ENCODE measurements at places on chromosomes 5 and 9.

- no peaks in the 10 kb centered on the region for H3K4me1 ChIP-seq
- no peak for DNase-seq
- H3K27ac ChIP-seq = no peak overlapping the region
- no peaks in the 10 kb centered on the region for H3K27me3 ChIP-seq
- H3K36me3 ChIP-seq = peaks cover 4% of the 10 kb centered on the region
- no peak overlapping the region for H3K4me3 ChIP-seq
Observed at GRCh38 chr9:95107976-95108375, 209.5 kb downstream of the FANCC start.

DNA sequence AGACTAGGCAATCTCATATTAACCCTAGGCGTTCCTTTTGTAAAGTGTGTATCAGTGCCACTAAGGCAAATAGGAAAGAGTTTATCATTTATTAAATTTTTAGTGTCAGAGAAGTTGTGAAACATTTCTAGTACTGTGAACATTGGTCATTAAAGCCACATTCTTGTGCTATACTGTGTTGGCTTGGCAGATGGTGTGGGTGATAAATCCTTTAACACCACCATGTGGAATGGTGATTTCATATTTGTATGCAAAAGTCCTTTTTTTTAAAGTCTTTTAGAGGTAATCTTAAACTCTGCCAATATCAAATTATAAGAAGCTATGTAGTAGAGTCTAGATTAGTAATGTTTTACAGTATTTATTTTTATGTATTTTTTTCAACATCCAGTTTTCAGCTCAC lies 18.1 kb downstream of the SLC12A2 start:
- no peaks in the 10 kb centered on the region for H3K4me1 ChIP-seq
- peaks cover 26% of the 10 kb centered on the region for H3K36me3 ChIP-seq
- H3K27me3 ChIP-seq = no peaks in the 10 kb centered on the region
- no peak for DNase-seq

DNA sequence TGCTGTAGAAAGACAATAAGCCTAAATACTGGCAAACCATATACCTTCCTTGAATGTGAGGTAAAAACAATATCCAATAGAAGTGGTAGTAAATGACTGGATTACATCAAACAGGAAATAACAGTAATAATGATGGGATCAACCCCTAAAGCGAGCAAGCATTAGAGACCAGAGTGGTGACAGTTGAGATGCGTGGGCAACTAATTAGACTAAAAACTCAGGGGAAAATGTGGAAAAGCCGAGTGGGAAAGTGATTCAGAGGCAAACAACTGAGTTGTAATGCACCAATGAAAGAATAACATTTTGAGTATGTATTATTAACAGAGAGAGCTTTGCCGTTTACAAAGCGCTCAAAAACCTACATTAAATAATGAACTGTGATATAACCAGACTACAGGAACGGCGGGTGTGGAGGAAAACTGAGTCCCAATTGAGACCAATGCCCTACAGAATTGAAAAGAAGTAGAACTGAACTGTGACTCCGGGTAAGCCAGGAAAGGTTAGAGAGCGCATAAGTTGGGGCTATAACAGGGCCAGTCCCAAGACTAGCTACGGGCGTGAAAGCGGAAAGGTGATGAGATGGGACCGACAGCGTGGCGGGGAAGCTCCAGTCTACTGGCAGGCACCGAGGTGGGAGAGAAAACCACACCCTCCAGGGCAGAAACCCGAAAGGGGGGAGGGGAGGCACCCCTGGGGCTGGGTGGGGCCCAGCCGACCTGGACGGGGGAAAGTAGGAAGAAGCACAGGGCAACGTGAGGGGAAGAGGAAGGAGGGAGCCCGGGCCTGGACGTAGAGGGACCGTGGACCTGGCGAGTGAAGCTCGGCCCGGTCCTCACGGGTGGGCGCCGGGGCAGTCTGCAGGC lies 592 bp downstream of the UBAP2 start:
- H3K27ac ChIP-seq = peak overlapping the region; percentile 98
- H3K4me1 ChIP-seq = peaks cover 37% of the 10 kb centered on the region
- no peaks in the 10 kb centered on the region for H3K27me3 ChIP-seq
- peak overlapping the region; percentile 91 for H3K4me3 ChIP-seq
- H3K36me3 ChIP-seq = peaks cover 11% of the 10 kb centered on the region

- no peak for DNase-seq
- H3K27ac ChIP-seq = no peak overlapping the region
- peaks cover 3% of the 10 kb centered on the region for H3K27me3 ChIP-seq
- H3K4me3 ChIP-seq = no peak overlapping the region
Observed at GRCh38 chr9:19405771-19406170, 3.0 kb upstream of the ACER2 start.

DNA sequence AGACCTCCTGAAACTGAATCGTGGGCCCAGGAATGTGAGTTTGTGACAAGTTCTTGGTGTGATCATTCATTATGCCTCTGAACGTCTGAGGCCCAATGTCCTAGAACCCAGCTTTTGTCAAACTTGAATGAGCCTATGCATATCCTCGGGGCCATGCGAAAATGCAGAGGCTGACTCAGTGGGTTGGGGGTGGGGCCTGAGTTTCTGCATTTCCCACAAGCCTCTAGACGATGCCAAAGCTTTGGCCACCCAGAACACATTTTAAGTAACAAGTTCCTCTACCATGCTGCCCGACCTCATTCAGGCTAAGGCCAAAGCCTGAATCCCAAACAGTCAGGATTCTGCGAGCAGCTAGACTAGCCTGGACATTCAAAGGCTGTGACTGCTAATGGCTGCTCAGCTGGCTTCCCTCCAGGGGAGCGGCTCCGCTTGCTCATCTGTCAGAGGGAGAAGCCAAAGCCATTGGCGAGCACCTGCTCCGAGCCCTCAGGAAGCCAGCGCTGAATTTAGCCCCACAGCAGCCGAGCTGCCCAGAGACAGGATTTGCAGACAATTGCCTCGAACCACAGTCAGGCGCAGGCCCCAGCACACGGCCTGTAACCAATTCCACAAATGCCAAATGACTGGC lies 177.5 kb downstream of the ZDHHC21 start:
- DNase-seq = no peak
- H3K27me3 ChIP-seq = no peaks in the 10 kb centered on the region
- no peak overlapping the region for H3K27ac ChIP-seq
- H3K36me3 ChIP-seq = no peaks in the 10 kb centered on the region
- H3K4me3 ChIP-seq = no peak overlapping the region

GRCh38 chr5:77355751-77356150 lies 136.4 kb downstream of the WDR41 start:
- H3K36me3 ChIP-seq = no peaks in the 10 kb centered on the region
- no peak overlapping the region for H3K27ac ChIP-seq
- no peaks in the 10 kb centered on the region for H3K27me3 ChIP-seq
- DNase-seq = no peak
- no peak overlapping the region for H3K4me3 ChIP-seq
- peaks cover 26% of the 10 kb centered on the region for H3K4me1 ChIP-seq

DNA sequence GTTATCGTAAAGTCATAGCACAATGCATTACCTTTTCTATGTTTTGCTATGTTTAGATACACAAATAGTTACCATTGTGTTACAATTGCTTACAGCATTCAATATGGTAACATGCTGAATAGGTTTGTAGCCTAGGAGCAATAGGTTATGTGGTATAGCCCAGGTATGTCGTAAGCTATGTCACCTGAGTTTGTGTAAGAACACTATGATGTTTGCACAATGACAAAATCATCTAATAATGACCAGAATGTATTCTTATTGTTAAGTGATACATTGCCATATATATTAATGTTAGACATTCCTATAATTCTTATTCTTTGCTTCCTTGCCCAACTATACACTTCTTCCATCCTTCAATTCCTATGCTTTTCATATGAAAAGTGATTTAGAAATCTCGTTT lies 18.2 kb upstream of the DAB2 start:
- peaks cover 4% of the 10 kb centered on the region for H3K4me1 ChIP-seq
- DNase-seq = no peak

DNA sequence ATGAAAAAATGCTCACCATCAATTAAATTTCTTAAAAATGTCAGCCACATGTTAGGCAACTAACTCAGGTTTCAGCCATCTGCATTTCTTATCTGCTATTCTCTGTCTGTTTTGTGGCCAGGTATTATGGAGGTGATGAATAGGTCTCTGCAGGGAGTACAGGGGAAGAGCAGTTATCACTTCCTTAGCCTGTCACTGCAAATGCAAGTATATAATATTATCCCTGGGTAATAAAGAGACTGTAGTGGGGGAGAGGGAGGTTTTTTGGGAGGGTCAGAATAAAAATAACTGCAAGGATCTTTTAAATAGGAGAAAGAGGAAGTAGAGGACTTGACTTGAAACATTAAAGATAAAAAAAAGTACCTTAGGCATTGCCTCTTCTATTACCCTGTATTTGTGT lies 49.6 kb upstream of the PTGER4 start:
- no peak for DNase-seq
- peaks cover 12% of the 10 kb centered on the region for H3K4me1 ChIP-seq
- H3K4me3 ChIP-seq = no peak overlapping the region
- no peak overlapping the region for H3K27ac ChIP-seq
